Astrocyte (in vitro differentiated cells and primary cell): ENCODE measurements at places on chromosomes 5 and 9.

GRCh38 chr9:93674580-93675335 lies 98.4 kb downstream of the PHF2 start:
- no peak for DNase-seq

DNA sequence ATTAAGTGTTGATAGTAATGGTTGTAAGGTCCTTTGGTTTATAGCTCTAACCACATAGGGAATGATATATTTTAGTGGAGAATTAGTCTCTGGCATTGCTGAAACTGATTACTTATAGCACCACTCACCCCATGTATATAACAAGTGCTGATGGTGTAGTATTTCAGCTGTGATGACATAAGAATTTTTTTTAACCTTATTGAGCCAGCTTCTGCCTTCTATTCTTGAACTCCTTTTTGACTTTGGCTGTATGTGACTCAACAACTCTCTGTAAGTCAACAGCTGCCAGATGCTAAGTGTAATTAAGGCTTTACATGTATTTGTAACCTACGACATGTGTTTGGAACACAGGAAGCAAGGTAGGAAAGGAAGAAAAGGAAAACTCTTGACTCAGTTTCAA lies 929.6 kb upstream of the WWC1 start:
- DNase-seq, result peak; percentile 15

- no peak for DNase-seq
Measured at GRCh38 chr5:69489246-69489645, 3.3 kb upstream of the OCLN start.

DNA sequence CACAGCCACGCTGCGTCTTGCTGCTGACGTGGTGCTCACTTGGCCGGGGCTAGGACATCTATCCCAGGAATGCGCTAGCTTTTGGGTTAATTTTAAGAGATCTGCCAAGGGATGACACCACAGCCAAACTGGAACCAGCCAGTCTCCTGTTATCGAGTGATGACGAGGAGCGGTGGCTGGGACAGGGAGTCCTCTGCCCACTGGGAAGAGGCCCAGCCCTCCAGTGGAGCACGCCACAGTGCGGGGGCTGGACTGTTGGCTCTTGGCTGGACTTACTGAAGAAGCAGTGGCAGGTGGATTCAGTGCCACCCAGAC lies 55.1 kb upstream of the PHYKPL start:
- no peak for DNase-seq

DNA sequence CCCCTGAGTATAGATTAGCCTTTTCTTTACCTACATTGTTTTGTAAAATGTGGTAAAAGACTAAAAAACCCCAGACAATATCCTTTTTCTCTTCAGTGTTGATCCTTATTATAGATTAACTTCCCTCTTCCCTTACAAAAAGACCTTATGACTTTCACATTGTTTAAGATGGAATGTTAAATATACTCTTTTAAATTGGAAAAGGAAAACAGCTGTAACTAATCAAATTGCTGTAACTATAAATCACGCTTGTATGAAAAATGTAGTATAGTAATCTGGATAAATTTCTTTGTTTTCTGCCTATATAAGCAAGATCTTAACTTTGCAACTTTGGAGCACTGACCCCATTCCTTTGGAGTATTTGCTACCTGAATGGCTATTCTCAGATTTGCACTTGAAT lies 383.1 kb downstream of the FAM170A start:
- no peak for DNase-seq
